ENCODE measurements at places on chromosomes 3 and 15.

DNA sequence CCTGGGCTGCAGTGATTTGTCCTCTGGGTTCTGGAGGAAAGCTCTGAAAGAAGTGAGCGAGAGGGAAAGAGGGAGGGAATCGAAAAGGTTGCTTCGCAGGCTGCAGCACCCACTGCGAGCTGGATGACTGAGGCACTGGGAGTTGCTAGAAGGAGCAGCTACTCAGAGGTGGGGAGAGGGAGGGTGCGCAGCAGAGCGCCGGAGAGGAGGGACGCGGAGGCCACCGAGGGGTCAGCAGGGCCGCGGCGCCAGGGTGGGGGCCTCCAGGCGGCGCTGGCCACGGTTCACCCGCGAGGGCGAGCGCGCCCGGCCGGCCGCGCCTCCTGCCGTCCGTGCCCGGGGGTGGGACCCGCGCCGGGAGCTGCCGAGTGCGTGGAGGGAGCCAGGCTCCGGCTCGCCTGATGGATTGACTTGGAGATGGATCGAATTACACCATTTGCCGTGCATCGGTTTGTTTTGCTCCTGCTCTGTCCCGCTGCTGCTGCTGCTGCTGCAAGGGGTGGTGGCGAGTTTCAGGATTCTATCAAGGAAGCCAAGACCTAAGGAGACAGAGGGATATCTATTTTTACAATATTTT lies at the start of gene SEMA6D:
Gene SEMA6D, plus strand, starts transcription at position 470 of the 577 bp plus-strand sequence. CDS start 42,294 bp downstream, outside the sequence.
- no peak for DNase-seq

DNA sequence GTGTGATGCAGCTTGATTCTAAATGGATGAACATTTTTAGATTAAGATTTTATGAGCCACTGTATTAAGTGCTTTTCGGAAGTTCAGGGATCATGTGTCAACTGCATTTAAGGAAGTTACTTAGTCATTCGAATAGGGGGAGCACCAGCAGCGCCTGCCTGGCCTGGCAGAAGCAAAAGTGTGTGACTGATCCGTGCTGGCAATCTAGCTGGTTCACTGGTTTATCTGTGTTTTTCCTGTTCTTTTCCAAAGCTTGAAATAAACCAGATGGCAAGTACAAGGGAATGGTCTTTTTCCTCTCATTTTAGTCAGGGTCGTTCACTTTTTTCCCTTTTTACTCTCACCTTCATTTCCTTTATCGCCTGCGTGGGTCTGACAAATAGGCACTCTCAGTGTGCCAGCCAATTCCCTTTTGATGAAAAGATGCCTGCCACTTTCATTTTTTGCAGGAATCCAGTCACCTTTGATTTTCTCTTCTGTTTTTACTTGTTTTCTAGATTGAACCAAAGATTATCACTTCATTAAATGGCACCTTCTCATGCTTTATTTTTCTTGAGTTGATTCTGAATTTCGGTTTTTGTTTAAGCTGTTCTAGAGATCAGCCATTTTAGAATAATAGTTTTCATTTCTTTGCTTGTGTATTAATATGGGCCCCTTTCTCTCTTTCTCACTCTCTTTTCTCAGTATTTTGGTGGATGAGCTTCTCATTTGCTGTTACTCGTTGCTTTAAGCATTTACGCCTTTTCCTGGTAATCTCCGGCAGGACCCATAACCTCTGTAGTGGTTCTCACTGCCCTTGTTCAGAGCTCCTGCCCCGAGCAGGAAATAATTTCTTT lies 2.8 kb downstream of the ABHD2 start:
- peak; percentile 50 for DNase-seq

DNA sequence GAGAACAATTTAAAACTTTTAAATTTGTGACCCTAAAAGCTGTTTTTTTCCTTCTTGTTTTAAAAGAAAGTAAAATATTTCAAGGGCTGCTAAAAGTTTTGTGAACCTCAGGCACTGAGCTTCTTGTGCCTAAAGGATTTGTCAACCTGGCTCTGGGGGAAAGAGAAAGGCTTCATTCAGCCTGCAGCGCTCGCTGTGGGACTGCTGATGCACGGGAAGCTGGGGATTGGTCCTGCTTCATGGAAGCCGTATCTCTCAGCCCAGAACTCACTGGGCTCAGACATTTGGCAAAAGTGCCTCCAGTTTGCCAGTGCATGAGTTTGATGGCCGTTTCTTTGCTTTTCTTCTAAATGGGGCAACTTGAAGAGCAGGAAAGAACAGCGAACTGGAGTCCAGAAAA lies 30.8 kb downstream of the TPRG1 start:
- no peak for DNase-seq

DNA sequence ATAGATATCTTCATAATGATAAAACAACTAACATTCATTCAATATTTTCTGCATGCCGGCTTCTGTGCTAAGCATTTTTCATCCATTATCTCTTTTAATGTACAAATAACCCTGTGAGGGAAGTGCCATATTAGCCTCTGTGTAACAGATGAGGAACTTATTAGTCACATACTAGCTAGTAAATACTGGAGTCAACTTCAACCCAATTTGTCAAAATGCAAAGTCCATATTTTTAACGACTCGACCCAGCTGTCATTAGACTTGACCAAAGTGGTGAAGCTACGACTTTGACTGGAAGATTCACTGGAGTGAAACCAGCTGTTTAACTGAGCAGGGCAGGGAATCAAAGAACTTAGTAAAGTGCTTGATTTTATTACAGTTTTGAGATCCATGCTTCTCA lies 41.6 kb downstream of the PARP15 start:
- DNase-seq = no peak

DNA sequence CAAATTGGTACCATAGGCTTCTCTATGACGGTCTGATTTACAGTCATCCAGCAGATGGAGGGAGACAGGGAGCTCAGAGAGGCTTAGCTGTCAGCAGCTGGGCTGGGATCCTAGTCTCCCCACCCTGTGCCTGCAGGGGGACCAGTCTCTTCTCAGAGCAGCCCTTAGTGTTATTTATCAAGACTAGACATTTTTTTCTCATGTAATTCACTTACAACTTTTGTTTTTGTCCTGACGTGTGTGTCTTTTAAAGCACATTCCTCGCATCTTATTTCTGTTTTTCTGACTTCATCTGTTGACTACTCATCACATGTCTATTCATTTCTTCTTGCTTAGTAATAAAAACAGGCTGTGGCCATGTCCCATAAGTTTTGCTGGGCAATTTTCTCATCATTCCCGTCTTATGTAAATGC lies 116.1 kb downstream of the KLF13 start:
- DNase-seq = no peak

DNA sequence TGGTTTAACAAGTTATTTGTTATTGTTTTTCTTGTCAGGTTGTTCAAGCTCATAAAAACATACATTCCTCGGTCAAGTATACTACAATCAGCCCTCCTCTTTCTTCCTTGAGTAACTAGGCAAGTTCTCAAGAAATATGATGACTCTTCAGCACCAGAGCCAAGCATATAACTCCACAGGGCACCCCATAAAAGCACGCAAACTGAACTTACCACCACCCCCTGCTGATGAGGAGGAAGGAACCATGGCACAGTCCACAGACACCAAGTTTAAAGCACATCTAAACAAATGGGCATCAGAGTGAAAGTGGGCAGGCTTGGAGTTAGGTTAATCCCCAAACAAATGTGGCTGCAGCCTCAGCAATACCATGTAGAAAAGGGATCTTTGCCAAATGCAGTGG lies 5.3 kb downstream of the IP6K2 start:
- no peak for DNase-seq

DNA sequence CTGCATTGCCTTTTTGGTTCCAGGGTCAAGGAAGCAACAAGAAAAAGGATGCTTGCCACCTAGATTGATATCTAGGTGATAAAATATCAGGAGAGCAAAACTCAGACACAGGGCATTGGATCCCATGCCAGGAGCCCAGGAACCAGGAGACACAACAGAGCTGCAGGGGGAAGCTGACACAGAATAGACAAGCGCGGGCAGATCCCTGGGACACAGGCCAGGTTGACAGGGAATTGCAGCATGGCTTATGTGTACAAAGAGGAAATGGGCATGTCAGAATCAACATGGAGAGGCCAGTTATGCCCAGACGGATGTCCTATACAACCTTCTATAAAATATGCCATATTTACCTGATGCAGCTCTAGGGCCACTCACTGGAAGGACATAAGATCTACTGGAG lies 84.2 kb downstream of the SEMA6D start:
- DNase-seq = no peak

DNA sequence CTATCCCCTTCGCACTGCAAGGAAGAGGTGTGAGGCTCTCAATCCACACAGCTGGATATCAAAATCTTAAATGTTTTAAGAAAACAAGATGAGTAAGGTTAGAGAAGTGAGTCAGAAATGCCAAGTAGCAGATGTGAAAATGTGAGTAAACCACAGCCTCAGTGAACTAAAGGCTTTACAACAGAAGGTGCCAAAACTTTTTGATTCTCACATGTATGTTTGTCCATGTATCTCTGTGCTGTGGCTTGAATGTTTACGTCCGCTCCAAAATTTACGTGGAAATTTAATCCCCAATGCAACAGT lies 126.8 kb upstream of the PFN2 start:
- no peak for DNase-seq

All from stimulated activated naive CD8-positive, alpha-beta T cell treated with anti-CD3 and anti-CD28 coated beads, Interleukin-15, Interleukin-2, amounts not matched to agents 100 U/mL and 50 U/mL, for 24 hours (primary cell).